ENCODE measurements at places on chromosomes 2 and 18.
A peak's percentile ranks its signal among the peaks of the same experiment; 100 is the strongest.

- DNase-seq, result no peak
These were observed 298.3 kb downstream of the ICOS start for GRCh38 chr2:204234879-204235278.

DNA sequence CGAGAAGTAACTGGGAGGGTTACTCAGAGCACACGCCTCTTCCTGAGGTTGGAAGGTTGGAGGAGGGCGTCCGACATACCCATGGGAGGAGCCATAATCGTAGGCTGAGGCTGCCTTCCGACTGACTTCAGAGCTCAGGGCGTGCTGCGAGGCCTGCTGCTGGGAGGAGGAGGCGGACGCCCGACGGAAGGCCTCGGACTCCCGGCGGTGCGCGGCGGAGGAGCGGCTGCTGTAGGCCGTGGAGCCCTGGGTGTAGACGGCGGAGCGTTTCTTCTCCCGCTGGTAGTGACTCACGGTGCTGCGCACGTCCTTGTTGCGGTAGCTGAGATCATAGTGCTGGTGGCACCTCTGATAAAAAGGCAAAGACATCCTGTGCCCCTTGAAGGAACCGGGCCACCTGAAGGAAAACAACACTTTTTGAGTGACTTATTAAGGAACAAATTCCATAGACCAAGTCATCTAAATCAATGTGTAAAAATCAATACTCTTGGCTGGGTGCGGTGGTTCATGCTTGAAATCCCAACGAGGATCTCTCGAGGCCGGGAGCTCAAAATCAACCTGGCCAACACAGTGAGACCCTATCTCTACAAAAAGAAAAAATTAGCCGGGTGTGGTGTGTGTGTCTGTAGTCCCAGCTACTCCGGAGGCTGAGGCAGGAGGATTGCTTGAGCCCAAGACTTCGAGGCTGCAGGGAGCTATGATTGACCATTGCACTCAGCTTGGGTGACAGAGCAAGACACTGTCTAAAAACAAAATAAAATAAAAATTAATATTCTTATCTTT is 4.7 kb downstream of the MYOM1 start:
- DNase-seq, result no peak

- DNase-seq, result no peak
These were observed 1195.9 kb upstream of the CHAC2 start for GRCh38 chr2:52571380-52572347.

DNA sequence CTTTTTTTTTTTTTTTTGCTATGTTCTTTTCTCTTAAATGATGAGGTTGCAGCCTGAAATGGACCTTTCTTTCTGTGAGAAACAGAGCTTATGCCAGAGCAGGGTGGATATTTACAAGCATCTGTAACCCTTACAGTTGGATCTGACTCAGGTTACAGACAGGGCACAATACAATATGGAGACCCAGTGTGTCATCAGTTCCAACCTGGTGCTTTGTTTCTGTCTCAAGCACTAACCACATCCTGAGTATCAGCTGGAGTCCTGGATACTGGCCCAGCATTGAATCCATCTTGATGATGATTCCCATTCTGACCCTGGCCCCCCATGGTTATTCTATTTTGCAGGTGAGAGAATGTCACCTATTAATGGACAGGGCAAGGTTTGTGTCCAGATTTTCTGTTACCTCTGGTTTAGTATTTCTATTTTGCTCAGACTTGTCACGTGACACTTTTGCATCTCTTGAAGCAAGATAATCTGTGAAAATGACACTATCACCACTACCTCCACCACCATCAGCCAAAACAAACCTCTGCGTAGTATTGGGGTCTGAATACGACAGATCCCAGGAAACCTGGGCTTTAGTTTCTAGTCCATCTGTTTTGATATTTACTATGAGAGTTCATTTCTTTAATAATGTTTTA is 174.0 kb downstream of the CCDC85A start:
- no peak for DNase-seq

DNA sequence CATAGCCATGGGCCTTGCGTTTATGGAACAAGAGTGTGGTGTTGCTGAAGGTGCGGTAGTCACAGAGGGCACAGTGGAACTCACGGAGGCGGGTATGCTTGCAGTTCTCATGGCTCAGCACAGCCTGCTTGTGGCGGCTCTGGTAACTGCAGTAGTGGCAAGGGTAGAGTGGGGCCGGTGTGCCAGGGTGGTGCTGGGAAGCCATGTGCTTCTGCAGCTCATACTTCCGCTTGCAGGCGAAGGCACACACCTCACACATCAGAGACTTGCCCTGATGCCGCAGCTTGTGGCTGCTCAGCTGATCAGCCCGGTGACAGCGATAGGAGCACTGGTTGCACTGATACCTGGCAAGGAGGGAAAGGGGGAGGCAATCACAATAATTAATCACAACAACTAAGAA is 14.7 kb downstream of the ZNF142 start:
- DNase-seq, result no peak

DNA sequence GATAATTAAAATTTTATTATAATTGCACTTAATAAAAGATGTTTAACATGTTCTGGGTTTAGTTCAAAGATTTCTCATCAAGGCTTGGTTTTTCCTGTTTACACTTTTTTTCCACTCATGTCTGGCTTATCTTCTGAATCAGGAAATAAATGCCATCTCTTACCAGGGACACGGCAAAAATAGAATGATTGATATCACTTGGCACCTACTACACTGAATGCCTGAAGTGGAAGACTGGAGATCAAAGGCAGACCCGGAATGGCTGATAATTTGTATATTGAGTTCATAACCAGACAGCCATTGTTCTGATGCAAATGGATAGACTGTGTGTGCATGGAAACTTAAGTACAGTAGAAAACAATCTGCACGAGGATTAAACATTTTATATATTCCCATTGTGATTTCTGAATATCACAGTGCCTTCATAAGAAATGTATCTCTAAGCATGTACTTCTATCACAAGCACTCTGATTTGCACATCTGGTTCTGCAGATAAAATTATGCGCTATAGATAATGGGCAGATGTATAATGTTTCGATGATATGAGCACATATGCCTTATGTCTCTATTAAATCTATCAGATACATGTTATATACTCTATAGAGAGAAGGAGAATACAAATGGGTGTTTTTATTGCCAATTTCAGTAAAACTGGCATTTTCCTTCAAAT is 304.8 kb downstream of the RND3 start:
- no peak for DNase-seq

GRCh38 chr2:85179541-85179940 is 46.3 kb downstream of the TCF7L1 start:
- peak; percentile 50 for DNase-seq

- no peak for DNase-seq
These were observed 34.5 kb upstream of the CCDC93 start for GRCh38 chr2:118048401-118048800.

DNA sequence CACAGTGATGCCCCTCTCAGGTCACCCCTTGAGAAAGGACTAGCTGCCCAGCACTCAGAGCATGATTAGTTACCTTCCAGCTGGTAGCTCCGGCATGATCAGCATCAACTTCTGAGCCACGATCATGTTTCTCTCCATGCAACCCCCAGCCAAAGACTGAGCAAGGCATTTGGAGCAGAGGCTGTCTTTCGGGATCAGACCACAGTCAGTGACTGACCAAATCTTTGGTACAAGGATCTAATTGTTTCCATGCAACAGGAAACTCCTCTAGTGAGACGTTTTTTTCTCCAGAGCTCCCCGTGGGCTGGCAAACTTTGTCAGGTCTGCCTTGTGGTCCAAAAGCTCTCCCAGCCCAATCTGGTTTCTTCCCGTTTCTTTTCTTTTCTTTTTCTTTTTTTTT is 244.3 kb downstream of the METTL4 start:
- no peak for DNase-seq

GRCh38 chr2:83063511-83063910 is 1395.6 kb downstream of the SUCLG1 start:
- DNase-seq, result no peak

DNA sequence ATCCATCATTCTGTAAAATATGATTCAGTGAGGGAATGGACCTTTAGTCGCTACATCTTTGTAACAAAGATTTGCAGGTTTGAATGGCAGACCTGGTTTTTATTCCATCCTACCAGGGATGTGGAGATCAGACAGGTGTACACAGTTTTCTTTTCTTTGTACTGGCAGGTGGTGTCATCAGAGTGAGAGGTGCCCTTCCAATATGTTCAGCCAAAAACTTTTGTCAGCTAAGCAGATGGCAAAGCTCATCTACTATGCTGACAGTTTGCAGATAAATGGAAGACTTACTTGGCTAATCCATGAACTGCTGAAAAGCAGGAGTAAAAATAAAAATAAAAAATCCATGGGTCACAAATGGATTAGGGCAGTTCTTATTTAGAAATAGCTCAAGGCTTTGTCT is 185.5 kb upstream of the DOK6 start:
- DNase-seq, result no peak

GRCh38 chr2:136327162-136327852 is 209.4 kb upstream of the CXCR4 start:
- DNase-seq, result no peak

GRCh38 chr18:74539289-74539688 is 5.0 kb downstream of the CNDP1 start:
- no peak for DNase-seq

GRCh38 chr2:232292395-232293154 is 86.0 kb upstream of the ALPP start:
- peak; percentile 81 for DNase-seq

DNA sequence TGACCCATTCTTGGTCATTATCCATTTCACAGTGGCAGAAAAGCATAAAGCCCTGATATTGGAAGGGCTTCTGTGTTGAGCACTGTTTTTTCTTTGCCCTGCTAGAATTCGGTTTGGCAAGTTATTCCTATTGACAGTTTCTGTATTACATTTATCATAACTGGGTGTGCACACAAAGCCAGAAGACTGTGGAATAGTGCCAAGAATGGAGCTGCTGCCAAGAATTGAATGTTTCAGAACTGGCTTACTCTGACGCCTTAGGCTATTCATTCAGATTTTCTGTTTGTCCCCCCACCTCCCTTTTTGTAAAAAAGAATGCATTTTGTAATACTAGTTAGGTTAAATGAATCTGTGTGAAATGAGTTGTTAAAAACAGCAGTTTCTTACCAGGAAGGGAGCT is 12.7 kb downstream of the KDM3A start:
- DNase-seq, result no peak

DNA sequence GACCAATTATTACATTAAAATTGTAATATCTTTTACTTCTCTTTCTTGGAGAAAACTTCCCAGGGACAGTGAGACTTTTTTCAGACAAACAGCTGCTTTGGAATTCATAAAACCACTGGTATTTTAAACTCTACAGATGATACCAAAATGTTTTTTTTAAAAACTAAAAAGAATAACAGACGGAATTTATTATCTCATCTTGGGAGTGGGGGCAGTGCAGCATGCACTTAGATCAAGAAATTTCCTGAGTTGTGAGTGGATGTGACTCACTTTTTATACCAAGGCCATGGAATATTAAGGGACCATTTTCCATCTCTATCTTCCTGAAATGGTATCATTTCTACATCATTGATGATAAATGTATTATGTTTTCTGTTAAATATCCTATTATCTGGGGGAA is 422.8 kb upstream of the HNRNPA3 start:
- no peak for DNase-seq

DNA sequence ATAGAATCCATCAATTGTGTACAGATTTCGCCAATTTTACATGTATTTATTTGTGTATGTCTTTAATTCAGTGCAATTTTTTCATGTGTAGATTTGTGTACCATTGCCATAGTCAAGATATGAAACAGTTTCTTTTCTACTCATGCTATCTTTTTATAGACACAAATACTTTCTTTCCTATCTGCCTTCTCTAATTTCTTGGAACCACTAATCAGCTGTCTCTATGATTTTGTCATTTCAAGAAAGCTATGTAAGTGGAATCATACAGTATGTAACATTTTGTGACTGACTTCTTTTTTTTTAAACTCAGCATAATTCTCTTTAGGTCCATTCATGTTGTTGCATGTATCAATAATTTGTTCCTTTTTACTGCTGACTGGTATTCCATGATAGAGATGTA is 33.3 kb downstream of the KIAA1328 start:
- DNase-seq, result no peak

- DNase-seq, result no peak
These were observed 160.3 kb upstream of the FSIP2 start for GRCh38 chr2:185578322-185578721.

DNA sequence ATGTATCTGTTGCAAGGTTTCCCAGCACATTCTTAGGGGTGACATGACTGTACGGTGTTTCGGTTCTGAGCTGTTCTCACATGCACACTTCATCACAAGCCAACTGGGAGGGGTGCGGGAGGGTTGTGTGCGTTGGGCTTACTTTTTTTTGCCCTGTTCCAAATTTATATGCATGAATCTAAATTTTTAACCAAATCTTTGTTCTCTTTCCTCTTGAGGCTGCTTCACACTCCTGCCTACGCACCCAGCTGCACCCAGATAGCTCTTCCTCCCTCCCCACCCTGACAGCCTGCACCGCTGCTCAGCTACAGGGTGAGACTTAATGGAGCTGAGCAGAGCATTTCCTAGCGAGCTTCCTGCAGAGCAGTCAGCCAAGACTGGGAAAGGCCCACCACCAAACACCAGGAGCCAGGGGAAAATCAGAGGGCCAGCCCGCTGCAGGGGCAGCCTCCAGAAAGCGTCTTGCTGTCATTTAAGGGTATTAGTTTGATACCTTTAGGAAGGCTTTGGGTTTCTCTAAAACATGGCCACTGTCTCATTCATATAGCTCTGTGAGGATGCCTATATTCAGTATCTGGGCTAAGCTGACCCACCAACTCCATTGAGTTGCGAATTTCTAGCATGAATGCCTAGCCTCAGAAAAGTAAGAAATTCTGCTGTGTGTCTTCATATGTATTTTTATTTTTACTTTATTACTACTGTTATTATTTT is 84.5 kb downstream of the POU3F3 start:
- DNase-seq, result no peak

DNA sequence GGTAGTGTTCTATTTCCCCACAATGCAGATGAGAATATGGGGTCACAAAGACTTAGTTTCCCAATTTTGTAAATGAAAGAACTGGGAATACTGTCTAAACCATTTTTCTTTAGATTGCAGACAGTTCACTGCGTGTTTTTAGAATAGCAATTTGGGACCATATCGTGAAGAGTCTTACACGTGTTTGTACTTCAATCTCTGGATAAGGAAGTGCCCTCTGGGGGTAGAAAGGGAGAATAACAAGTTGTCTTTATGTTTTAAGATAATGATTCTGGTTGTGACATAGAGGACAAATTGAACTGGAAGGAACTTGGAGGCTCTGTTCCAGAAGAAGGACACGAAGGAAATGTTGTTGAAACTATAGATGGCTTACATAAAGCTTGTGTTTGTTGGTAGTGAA is 457.7 kb downstream of the CBLN2 start:
- DNase-seq, result peak; percentile 46
